NCI-H2171 (cell line): ENCODE measurements at places on chromosomes 7 and 10.
A peak's percentile ranks its signal among the peaks of the same experiment; 100 is the strongest.

DNA sequence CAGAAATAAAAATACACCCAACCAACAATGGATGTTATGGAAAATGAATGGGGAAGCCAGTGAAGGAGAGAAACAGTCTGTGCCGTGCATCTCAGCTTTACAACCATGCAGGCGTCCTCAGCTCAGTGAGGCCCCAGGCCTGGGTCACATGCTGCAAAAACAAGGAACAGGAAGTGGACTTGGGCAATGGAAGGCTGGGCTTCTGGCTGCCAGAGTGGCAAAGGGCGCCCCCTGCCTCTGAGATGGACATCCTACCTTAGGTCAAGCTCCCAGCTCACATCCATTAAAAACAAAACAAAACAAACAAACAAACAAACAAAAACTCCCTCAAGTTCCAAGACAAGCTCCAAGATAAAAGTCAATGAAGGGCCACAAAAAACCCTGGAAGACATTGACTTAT, 54.7 kb upstream of the AFAP1L2 start:
- DNase-seq, result no peak

GRCh38 chr7:27184337-27185012, 557 bp downstream of the HOXA11 start:
- peak; percentile 25 for DNase-seq

DNA sequence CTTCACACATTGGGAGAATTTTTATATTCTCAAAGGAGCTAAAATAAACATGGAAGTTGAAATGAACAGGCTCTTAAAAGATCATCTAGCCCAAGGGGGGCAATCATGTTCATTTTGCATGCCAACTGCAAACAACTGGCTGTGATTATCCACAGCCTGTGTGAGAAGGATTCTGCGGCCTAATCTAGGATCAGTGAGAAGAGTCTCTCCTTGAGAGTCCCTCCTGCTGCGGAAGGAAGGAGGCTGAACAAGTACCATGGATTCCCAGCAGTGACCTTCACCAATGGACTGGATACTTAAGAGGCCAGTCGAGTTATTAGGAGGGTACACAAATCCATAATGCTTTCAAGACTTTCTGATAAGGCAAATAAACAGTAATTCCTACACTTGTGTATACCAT, 76.7 kb downstream of the IGF2BP3 start:
- DNase-seq, result no peak

- no peak for DNase-seq
Measured at GRCh38 chr7:116242178-116242577, 31.8 kb downstream of the TES start.

DNA sequence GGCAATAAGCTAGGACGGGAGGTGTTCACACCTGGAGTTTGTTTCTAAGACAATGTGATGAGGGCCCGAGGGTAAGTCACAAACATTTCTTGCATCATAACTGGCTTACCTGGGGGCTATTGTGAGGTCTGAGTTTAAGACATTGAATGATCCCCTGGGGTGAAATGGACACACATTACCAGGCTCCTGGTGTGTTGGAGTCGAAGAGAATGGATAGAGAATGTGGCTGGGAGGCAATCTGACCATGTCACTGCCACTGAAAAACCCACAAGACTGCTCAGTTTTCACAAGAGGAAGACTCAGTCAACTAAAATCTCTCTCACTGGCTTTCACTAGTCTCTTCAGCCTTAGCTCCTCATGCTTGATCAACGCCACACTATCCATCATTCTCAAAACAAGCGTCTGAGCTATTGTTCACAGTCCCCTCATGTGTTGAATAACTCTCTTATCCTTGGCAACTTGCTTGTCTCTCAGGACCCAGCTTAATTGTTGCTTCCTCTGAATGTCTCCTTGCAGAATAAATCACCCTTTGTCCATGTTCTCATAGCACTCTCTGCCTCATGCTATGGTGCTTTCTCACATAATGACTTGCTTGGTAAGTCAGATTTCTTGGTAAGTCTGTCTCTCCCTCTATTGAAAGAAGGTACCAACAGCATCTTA, at the start of gene C10orf120:
C10orf120 (minus strand) TSS at position 51 of the 660 bp plus-strand sequence. CDS start 56 bp downstream, outside the sequence.
- no peak for DNase-seq

- no peak for DNase-seq
Measured at GRCh38 chr10:100766693-100767421, 21.5 kb downstream of the PAX2 start.
